ENCODE measurements at places on chromosomes 13 and 19. TPM values are rescaled to one million over a fixed set of nuclear protein-coding genes. Genes with fewer than 3 reads are reported as not detected.

SERPINE3 gene
- not detected for polyA plus RNA-seq

ODAD3 gene
- not detected for polyA plus RNA-seq

IGFL3 gene
- polyA plus RNA-seq: not detected

CEACAM4 gene
- not detected for polyA plus RNA-seq

NCCRP1 gene
- polyA plus RNA-seq: not detected

CLEC17A gene
- not detected for polyA plus RNA-seq

IZUMO1 gene
- polyA plus RNA-seq: not detected

CCL25 gene
- not detected for polyA plus RNA-seq

SCN1B gene
- 0.28 TPM for polyA plus RNA-seq

ONECUT3 gene
- polyA plus RNA-seq: not detected

SWSAP1 gene
- 4.7 TPM for polyA plus RNA-seq

CXCL17 gene
- not detected for polyA plus RNA-seq

PGLYRP1 gene
- polyA plus RNA-seq: not detected

PLEKHF1 gene
- 15.5 TPM for polyA plus RNA-seq

SERP2 gene
- 0.34 TPM for polyA plus RNA-seq

IRS2 gene
- 2.7 TPM for polyA plus RNA-seq

CD22 gene
- not detected for polyA plus RNA-seq

NHLRC3 gene
- polyA plus RNA-seq: 6.5 TPM

NLRP11 gene
- polyA plus RNA-seq: not detected

CALR3 gene
- polyA plus RNA-seq: not detected

PNMA8A gene
- polyA plus RNA-seq: not detected

ZNF729 gene
- polyA plus RNA-seq: not detected

FFAR2 gene
- not detected for polyA plus RNA-seq

WDR88 gene
- 0.10 TPM for polyA plus RNA-seq

OR7C1 gene
- not detected for polyA plus RNA-seq

OR10H1 gene
- polyA plus RNA-seq: not detected

EEF1AKMT1 gene
- 15.8 TPM for polyA plus RNA-seq

SHANK1 gene
- 0.43 TPM for polyA plus RNA-seq

TMC4 gene
- not detected for polyA plus RNA-seq

WDR18 gene
- 64.1 TPM for polyA plus RNA-seq

CDX2 gene
- not detected for polyA plus RNA-seq

TTYH1 gene
- not detected for polyA plus RNA-seq

NPAS1 gene
- polyA plus RNA-seq: 0.16 TPM

HIF3A gene
- polyA plus RNA-seq: not detected

ZNF808 gene
- polyA plus RNA-seq: 8.0 TPM

NLRP9 gene
- polyA plus RNA-seq: not detected

ITGBL1 gene
- polyA plus RNA-seq: not detected

Data from naive thymus-derived CD8-positive, alpha-beta T cell (primary cell).